ENCODE measurements at places on chromosomes 13 and 19. TPM values are rescaled to one million over a fixed set of nuclear protein-coding genes. Genes with fewer than 3 reads are reported as not detected.

GRCh38 chr19:16204005-16204294 is 6.2 kb downstream of the AP1M1 start:
- no peak for DNase-seq

GRCh38 chr13:43697323-43697722 is 89.4 kb downstream of the ENOX1 start:
- no peak for DNase-seq

GRCh38 chr19:45863840-45864628 is at the start of gene FOXA3:
TSS of gene FOXA3 (plus strand) at chr19:45864326. CDS start at chr19:45864457, 131 bp downstream.
- DNase-seq, result peak; percentile 79

- no peak for DNase-seq
Observed at GRCh38 chr13:74062933-74063332, 71.3 kb downstream of the KLF12 start.

DNA sequence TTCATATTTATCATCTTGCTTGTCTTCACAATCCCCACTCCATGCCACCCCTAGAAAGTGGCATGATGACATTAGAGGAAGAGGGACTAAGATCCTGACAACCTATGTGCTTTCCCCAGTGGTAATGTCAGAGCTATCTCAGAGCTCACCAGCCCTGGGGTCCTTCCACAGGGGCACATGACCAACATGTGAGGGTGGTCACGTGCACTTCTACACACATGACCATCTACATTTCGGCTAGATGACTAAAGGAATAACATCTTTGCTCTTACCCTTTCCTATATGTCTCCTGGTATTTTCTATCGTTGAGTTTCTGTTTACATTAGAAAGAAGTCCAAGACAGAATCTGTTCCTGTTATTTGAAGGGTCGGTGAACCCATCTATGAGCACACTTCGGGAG is 46.2 kb downstream of the RFXAP start:
- no peak for DNase-seq

DNA sequence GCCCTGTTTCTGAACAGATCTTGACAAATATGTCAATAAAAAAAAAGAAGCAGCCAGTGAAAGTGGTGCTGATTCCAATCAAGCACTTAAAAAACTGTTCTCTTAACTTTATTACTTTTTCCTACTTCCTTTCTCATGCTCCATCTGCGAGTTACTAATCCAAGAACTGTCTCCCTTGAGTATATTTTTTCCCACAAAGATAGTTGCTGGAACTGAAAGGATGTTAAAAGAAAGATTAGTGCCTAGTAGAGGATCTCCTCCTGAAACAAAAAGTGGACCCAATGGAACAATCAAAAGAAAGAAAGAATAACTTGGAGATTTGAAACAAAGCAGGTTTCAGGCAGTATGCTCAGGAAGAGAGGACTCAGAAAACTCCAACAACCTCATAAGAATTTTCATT is 1034.8 kb downstream of the PCDH17 start:
- DNase-seq, result no peak

GRCh38 chr19:6070207-6070681 is 40.1 kb downstream of the RFX2 start:
- DNase-seq, result no peak

- DNase-seq, result no peak
Observed at GRCh38 chr13:35761440-35762252, 285.2 kb upstream of the MAB21L1 start.

- DNase-seq, result no peak
Observed at GRCh38 chr19:10587022-10587838, at the start of gene AP1M2. TSS of gene AP1M2 (minus strand) at chr19:10587312. CDS start at chr19:10587231, 81 bp downstream.

GRCh38 chr19:9436358-9436757 is 985 bp upstream of the ZNF266 start:
- no peak for DNase-seq

GRCh38 chr19:37932985-37933936 is 26.3 kb downstream of the SIPA1L3 start:
- no peak for DNase-seq

IRGC gene
- total RNA-seq, result not detected

ATP8A2 gene
- 0.25 TPM for total RNA-seq

FAM216B gene
- not detected for total RNA-seq

SIGLEC7 gene
- not detected for total RNA-seq

TEX30 gene
- 23.4 TPM for total RNA-seq

ZNF581 gene
- total RNA-seq, result 40.0 TPM

KIR2DL1 gene
- total RNA-seq, result not detected

SPINT2 gene
- 43.0 TPM for total RNA-seq

PTPRH gene
- 0.19 TPM for total RNA-seq

CDX2 gene
- total RNA-seq, result not detected

EHD2 gene
- 1.1 TPM for total RNA-seq
